Neural progenitor cell (in vitro differentiated cells): ENCODE measurements at places on chromosomes 6 and 20. TPM values are rescaled to one million over a fixed set of nuclear protein-coding genes. Genes with fewer than 3 reads are reported as not detected.

The VWA7 gene
- 0.15 and 0.34 TPM in 2 replicates for total RNA-seq

DNA sequence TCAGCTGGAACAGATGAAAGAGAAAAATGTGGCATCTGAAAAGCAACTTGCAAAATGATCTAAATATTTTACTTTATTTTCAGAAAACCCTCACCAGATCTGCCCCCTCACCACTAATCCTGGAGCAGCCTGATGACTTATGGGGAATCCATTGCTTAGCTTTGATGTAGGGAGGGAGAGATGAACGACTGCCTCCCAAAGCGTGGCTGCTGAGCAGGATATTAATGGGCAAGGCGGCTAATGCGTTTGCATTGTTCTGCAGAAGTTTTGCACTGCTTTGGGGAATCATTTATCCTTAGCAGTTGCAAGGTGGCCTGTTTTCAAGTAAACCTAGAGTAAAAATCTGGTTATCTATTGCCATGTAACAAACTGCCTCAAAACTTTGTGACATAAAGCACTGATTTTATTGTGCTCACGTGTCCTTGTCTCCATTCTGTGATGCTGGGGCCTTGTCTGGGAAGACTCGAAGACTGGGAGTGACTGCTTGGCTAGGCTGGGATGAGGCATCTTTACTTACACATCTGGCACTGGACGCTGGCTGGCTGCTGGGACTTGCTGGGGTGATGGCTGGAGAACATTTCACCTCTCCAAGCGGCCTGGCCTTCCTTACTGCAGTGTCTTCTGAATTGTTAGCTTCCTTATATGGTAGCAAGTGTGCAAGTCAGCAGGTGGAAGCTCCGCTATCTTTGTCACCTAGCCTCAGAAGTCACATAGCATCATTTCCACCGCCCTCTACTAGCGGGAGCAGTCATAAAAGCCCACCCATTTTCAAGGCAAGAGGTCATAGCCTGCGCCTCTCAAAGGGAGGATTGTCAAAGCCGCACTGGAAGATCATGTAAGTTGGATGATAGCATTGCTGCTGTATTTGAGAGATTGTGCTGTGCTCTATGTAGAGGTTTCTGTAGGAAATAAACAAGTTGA lies 313.2 kb downstream of the NRN1 start:
- H3K27ac ChIP-seq, result no peak overlapping the region
- H3K4me1 ChIP-seq, result no peaks in the 10 kb centered on the region
- H3K36me3 ChIP-seq, result no peaks in the 10 kb centered on the region
- DNase-seq, result no peak

DNA sequence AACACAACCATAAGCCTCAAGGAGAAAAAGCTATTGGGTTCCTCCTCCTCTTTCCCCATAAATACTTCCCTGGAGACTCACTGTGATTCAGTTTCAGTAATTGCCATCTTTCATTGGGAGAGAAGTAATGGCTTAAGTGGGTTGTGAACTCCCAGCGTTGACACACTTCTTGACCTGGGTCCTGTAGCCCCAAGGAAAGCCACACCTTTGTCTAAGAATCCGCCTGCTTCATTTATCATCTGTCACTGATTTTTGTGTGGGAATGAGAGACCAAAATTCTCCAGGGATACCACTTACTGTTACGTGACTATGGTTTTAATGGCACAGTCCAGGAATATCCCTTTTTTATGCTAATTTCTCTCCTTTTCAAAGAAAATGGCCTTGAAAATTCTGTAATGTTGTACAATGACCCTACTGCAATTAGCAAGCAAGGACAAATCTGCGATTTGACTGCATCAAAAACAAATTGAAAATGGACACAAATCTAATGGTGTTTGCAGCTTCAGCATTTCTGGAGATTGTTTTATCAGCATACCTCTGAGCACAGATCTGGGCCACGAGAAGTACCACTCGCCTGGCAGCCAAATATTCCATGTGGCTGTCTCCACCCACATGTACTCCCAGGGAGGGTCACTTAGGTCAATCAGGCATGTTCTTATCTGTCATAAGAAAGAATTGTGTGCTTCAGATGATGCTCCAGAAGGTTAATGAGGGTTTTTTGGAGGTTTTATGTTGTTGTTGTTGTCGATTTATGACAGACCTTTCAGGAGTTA lies 29.8 kb downstream of the DCBLD1 start:
- peaks cover 12% of the 10 kb centered on the region for H3K4me1 ChIP-seq
- no peak overlapping the region for H3K4me3 ChIP-seq
- H3K27me3 ChIP-seq, result no peaks in the 10 kb centered on the region
- no peak for DNase-seq
- no peak overlapping the region for H3K27ac ChIP-seq
- H3K36me3 ChIP-seq, result no peaks in the 10 kb centered on the region

DNA sequence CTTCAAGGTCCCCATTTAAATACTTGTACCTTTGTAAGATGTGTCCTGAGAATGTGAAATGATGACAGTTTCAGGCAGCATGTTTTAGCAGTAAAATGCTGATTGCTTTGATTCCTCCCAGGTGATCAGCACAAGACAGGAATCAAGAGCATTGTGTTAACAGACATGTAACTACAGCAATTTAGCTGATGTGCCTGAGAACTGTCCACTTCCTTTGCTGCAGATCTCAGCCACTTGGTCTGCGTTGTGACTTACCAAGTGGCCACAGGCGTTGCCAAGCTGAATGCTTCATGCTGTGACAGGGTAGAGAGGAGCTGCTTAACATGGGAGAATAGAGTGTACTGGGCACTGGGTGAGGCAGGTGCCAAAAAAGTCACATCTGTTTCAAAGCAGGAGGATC lies 767.0 kb upstream of the POU3F2 start:
- H3K4me1 ChIP-seq, result peaks cover 16% of the 10 kb centered on the region
- H3K36me3 ChIP-seq, result no peaks in the 10 kb centered on the region
- no peak overlapping the region for H3K27ac ChIP-seq
- DNase-seq, result peak; percentile 34
- H3K27me3 ChIP-seq, result no peaks in the 10 kb centered on the region
- H3K4me3 ChIP-seq, result no peak overlapping the region

The HDAC2 gene
- 328 and 429 TPM in 2 replicates for total RNA-seq

DNA sequence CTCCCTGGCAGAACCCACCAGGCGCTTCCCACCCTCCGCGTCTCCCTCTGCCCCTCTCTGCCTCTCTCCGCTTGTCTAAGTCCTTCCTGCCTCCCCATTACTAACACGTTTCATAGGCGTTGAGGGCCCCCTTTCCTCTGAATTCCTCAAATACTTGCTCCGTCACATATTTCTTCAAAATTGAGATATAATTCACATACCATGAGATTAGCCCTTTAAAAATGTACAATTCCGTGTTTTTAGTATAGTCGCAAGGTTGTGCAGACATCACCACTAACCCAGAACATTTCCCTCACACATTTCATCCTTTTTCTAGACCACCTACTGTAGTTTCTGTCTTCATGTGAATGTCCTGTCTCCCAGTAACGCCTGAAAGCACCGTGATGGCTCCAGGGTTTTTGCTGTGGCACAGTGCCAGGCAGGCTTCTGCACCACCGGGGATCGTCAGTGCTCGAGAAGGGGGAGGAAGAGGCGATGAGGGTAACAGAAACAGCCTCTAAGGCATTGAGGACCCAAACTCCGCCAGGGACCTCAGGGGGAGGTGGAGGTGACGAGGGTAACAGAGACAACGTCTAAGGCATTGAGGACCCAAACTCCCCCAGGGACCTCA lies 141.9 kb upstream of the SNX9 start:
- H3K27me3 ChIP-seq, result no peaks in the 10 kb centered on the region
- H3K36me3 ChIP-seq, result no peaks in the 10 kb centered on the region
- no peak overlapping the region for H3K27ac ChIP-seq
- H3K4me1 ChIP-seq, result peaks cover 10% of the 10 kb centered on the region

GRCh38 chr20:5945963-5946362 lies 4.4 kb downstream of the TRMT6 start:
- no peaks in the 10 kb centered on the region for H3K27me3 ChIP-seq
- H3K4me1 ChIP-seq, result no peaks in the 10 kb centered on the region
- no peaks in the 10 kb centered on the region for H3K36me3 ChIP-seq
- no peak overlapping the region for H3K27ac ChIP-seq
- H3K4me3 ChIP-seq, result no peak overlapping the region
- no peak for DNase-seq

The ZSCAN26 gene
- 36.8 and 40.5 TPM in 2 replicates for total RNA-seq

GRCh38 chr6:53524455-53524815 lies 20.5 kb downstream of the GCLC start:
- no peaks in the 10 kb centered on the region for H3K27me3 ChIP-seq
- H3K36me3 ChIP-seq, result no peaks in the 10 kb centered on the region
- DNase-seq, result no peak
- no peak overlapping the region for H3K27ac ChIP-seq
- H3K4me1 ChIP-seq, result peaks cover 43% of the 10 kb centered on the region

The HEY2 gene
- 0.74 and 1.1 TPM in 2 replicates for total RNA-seq

The GPR6 gene
- not detected in 2 replicates for total RNA-seq

The MPIG6B gene
- total RNA-seq, result not detected in 2 replicates

GRCh38 chr6:70507161-70507560 lies 59.6 kb upstream of the SDHAF4 start:
- H3K4me1 ChIP-seq, result no peaks in the 10 kb centered on the region
- H3K27me3 ChIP-seq, result no peaks in the 10 kb centered on the region
- H3K4me3 ChIP-seq, result no peak overlapping the region
- no peak for DNase-seq

GRCh38 chr6:112660626-112661025 lies 313.5 kb downstream of the RFPL4B start:
- H3K4me3 ChIP-seq, result no peak overlapping the region
- no peaks in the 10 kb centered on the region for H3K4me1 ChIP-seq
- no peaks in the 10 kb centered on the region for H3K36me3 ChIP-seq
- H3K27ac ChIP-seq, result no peak overlapping the region
- no peaks in the 10 kb centered on the region for H3K27me3 ChIP-seq

DNA sequence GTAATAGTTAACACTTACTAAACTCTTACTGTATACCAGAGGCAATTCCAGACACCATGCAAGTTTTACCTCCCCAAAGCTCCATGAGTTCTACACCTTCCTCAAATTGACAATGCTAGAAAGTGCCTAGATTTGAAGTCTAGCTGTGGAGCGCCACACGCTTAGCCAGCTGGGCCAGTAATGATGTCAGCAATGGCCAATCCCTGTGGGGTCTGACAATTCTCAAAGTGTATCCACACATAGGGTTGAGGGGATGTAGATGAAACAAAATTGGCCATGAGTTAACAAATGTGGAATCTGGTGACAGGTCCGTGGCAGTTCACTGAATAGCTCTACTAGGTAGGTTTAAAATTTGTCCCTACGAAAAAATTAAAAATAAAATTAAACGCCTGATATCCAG lies 1.3 kb downstream of the ZNF343 start:
- H3K36me3 ChIP-seq, result no peaks in the 10 kb centered on the region
- DNase-seq, result no peak

DNA sequence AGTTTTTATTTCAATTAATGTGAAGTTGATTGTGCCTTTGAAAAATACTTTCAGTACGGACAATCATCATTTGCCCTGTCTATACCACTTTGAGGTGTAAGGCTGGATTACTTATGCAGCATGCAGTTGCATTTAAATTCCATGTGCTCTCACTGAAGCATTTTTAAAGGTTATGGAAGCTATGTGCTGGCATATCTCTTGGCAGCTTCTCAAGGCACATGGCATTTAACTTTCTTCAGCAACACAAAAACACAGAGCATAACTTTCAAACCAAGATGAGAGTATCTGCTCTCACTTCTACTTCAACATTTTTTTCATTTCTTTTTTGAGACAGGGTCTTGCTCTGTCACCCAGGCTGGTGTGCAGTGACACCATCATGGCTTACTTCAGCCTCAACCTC lies 360.6 kb upstream of the RUNX2 start:
- no peak overlapping the region for H3K27ac ChIP-seq
- no peaks in the 10 kb centered on the region for H3K36me3 ChIP-seq
- no peak for DNase-seq
- H3K27me3 ChIP-seq, result no peaks in the 10 kb centered on the region

The KCTD20 gene
- 37.7 and 41.3 TPM in 2 replicates for total RNA-seq
